ENCODE measurements at places on chromosomes 2 and 18.

GRCh38 chr2:46540496-46541331 is 61.3 kb downstream of the TMEM247 start:
- DNase-seq = no peak

DNA sequence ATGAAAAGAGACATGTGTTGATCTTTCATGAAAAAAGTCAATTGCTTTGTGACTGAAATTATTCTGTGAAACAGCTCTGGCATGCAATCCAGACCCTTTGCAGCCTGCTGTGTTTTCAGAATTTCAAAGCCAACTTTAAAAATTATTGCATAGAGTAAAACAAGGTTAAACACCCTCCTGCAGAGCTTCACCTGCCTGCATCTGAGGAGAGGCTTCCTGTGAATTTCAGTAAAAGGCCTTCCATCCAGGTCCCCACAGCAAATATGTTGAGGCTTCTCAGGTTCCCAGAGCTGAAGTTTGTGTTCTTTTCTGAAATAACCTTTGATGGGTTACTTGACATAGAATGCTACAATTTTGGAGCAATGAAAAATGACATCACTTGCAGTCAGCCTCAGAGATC is 4.1 kb downstream of the XIRP2 start:
- no peak for DNase-seq

GRCh38 chr18:8468921-8469335 is 140.3 kb upstream of the RAB12 start:
- DNase-seq = no peak

GRCh38 chr2:30777661-30778505 is 29.4 kb downstream of the CAPN13 start:
- no peak for DNase-seq

DNA sequence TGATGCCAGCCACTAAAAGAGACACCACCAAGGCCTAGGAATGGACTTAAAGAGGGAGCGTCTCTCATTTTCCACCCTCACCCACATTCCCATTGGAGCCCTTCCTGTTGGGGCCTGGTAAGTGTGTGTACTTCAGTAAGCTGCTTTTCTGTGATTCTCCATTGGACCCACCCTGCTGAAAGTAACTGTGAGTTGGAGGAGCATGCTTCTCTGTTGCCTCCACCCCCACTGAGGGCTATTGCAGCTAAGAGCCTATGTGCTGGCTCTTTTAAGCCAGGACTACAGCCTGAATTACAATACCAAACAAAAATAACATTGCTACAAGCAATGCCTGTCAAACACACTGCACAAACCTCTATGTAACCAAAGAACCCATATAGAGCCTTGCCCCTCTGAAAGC is 81.1 kb downstream of the TRABD2A start:
- DNase-seq = no peak

- DNase-seq = no peak
These were observed 5.3 kb upstream of the STAMBP start for GRCh38 chr2:73823416-73823815.

DNA sequence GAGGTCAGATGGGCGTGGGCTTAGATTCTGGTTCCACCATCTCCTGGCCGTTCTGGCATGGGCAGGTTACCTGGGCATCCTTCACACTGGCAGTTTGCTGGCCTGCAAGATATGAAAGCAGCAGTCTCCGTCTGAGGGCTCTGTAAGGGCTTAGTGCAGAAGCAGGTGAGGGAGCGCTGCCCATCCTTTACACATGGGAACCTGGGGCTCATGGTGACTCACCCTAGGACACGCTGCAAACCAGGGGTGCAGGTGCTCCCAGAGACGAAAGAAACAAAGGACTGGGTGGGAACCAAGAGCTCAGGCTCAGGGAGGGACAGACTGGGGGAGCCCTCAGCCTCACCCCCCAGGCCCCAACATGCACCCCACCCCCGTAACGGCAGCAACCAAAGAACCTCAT is 10.7 kb upstream of the ID2 start:
- no peak for DNase-seq

- DNase-seq = no peak
These were observed 431.6 kb upstream of the VRK2 start for GRCh38 chr2:57614988-57615387.

DNA sequence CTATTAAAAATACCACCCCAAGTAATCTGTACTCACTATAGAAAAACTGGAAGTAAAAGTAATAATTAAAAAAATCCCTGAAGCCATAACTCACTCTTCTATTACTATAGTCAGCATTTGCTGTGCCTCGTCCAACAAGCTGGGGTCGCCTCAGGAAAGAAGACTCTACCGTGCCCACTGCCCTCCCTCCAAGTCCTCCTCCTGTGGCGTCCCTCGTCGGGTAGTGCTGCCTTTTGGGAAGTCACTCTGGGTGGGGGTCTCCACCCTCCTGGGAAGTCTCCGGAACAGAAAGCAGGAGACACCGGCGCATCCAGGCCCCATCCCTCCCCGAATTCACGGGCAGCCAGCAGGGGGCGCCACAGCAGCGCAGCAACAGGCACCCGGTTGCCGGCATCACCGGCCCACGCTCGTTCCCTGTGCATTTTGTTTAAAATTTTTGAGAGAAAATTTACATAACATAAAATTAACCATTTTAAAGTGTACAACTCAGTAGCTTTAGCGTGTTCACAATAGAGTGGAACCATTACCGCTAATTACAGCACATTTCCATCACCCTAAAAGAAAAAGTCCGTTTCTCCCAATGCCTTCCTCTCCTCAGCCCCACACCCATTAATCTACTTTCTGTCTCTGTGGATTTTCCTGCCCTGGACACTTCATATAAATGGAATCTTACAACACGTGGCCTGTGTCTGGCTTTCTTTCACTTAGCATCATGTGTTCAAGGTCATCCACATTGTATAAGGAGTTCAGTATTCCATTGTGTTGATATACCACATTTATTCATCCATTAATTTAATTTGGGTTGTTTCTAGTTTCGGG is 62.2 kb downstream of the ADNP2 start:
- DNase-seq = peak; percentile 48
